ENCODE measurements at places on chromosomes 3 and 15.
A peak's percentile ranks its signal among the peaks of the same experiment; 100 is the strongest.

GRCh38 chr3:40018369-40018768 is 209.0 kb downstream of the MYRIP start:
- DNase-seq: no peak

GRCh38 chr3:144221761-144222160 is 250.1 kb downstream of the DIPK2A start:
- DNase-seq: no peak

- DNase-seq: no peak
Observed at GRCh38 chr3:172101107-172101506, 61.7 kb downstream of the FNDC3B start.

- no peak for DNase-seq
Observed at GRCh38 chr3:127273206-127273605, 14.6 kb downstream of the PRR20G start.

GRCh38 chr3:14236902-14237301 is 58.3 kb downstream of the LSM3 start:
- no peak for DNase-seq

DNA sequence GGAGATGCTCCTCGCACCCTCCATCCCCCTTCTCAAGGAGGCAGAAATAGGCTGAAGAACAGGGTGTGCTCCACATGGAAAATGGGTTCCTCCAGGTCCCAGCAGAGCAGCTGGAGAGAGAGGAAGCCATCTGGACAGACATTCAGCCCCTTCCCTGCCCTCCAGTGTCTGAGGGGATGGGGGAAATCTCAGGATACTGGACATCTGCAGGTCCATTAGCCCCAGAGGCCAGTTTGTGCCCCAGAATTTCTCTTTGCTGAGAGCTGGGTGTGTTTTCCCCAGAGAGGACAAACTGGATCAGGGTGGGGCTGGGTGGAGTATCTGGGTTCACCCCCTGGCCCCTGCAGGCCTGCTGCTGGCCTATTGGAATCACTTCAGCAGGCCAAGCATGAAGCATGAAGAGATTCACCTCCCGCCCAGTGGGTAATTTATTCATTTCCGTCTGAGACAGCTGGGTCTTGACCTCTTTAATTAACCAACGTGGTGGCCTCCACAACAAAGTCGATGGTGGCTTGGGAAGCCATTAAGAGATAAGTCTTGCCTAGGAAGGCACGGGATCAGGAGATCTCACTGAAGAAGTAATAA is 4.6 kb downstream of the FAM3D start:
- no peak for DNase-seq

GRCh38 chr3:53155760-53156159 is 5.2 kb upstream of the PRKCD start:
- no peak for DNase-seq

GRCh38 chr3:54198556-54198955 is 76.2 kb downstream of the CACNA2D3 start:
- no peak for DNase-seq

- no peak for DNase-seq
Observed at GRCh38 chr15:90174140-90174875, 26.8 kb upstream of the SEMA4B start.

DNA sequence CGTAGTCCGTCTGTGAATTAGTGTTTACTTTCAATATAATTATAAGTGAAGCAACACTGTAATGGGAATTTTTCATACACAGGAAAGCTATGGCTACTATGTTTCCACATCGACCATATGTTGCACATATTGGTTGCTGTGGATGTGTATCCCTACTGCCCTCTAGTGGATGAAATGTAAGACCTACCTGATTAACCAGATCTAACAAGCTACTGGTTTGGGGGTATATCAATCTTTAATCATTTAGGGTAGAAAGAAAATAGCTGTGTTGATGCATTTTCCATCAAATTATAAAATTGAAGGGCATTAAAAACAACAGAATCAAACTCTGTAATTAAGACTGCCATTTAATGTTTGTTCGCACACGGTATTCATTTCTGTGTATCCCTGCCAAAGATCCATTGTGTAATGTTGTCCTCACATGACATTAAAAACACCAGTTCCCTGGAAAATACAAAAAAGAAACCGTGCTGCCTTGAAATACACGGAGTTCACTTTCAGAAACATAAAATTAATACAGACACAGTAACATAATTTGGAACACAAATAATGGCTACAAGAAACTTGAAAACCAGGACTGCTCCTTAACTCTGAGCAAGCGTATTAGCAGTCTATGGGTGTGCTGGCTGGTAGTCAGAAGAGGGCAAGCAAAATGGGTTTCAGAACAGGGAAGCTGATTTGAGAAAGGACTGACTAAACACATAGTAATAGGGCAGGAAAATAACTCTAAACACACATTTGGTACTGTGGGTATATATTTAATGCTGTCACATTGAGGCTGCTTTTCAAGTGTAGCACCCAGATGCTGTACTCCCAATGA is 125.1 kb downstream of the TIGIT start:
- DNase-seq: no peak

- no peak for DNase-seq
Observed at GRCh38 chr3:10839167-10839566, 23.1 kb downstream of the SLC6A11 start.

DNA sequence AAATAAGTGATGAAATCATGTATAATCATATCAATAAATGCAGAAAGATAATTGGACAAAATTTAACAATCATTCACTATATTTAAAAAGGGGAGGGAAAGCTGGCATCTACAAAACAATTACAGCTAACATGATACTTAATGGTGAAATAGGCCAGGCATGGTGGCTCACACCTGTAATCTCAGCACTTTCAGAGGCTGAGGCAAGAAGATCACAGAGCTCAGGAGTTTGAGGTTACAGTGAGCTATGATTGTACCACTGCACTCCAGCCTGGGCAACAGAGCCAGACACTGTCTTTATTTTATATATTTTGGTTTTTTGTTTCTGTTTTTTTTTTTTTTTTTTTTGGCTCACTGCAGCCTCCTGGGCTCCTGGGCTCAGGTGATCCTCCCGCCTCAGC is 12.1 kb downstream of the EDC3 start:
- DNase-seq: no peak

- DNase-seq: no peak
Observed at GRCh38 chr3:109023167-109023566, 69.5 kb upstream of the GUCA1C start.

GRCh38 chr3:14126017-14126886 is 1.4 kb downstream of the TMEM43 start:
- no peak for DNase-seq

DNA sequence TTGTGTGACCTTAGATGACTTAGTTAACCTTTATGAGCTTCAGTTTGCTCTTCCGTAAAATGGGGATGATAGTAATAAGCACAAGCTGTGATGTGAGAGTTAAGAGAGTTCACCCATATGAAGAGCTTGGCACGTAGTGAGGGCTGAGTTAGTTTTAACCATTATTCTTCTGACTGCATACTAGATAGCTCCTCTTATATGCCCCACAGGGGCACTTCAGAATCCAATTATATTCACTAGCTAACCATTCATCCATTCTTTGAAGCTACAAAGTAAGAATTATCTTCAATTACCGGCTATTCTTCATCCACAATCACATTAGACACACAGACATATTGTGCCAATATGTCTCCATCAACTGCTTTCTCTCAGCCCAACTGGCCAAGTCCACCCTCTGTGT is 159.0 kb upstream of the STT3B start:
- no peak for DNase-seq

DNA sequence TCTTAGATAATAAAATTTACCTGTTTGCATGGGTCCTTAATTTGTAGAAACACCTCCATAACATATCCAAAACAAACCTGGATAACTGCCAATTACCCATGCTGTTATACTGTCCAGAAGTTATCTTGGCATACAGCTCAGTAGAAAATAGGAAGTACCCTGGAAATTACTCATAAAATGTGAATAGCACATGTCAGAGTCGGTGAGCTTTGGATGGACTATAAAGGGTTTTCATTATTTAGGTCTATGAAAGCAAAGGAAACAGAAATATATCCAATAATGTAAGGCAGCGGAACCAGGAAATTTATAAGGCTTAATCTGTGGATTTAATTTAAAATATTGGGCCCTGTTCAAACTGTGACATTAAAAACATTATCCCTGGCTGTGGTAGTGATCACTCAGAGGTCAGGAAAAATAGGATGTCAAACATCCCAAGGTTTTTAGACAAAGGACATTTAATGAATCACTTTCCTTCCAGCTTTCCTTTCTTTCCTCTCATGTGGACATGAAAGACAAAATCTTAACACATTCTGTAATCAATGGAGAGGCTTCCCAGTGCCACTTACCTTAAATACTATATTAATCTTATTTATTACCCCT is 459.0 kb upstream of the DPH6 start:
- no peak for DNase-seq

GRCh38 chr15:27623149-27623548 is 476.0 kb downstream of the OCA2 start:
- DNase-seq: no peak

DNA sequence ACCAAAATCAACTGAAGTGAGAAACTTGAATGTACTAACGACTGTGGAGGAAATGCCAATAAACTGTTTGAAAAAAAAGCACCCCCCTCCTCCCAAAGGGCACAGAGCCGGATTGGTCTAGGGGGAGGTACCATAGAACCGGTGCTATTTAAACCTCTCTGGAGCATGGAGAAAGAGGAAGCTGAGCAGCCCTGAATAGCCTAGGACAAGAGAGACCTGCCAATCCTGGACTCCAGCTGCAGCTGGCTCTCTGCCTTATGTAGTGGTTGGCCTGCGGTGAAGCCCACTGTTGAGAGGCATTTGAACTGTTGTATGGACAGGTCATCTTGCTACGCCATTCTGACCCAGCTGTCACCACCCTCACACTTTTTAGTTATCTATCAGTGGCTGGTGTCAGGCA is 1.5 kb upstream of the SH3GL3 start:
- DNase-seq: no peak

DNA sequence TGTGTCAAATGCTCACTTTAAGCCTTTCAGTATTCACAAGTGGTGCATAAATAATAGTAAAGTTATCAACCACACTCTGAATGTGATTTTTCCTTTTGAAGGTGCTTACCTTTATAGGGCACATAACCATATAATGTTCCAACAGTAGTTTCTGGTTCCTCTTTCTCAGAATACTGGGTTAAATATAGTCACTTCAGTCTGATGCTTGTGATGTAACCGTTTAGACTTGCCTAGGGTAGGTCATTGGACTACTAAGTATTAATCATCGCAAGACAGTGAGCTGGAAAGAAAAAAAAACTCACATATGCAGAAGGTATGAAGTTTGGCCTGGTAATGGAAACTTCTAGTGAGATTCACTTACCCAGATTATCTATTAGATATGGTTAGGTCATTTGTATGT is 1.9 kb downstream of the KBTBD8 start:
- DNase-seq: no peak

GRCh38 chr3:168116279-168116678 is 20.6 kb upstream of the GOLIM4 start:
- DNase-seq: no peak

DNA sequence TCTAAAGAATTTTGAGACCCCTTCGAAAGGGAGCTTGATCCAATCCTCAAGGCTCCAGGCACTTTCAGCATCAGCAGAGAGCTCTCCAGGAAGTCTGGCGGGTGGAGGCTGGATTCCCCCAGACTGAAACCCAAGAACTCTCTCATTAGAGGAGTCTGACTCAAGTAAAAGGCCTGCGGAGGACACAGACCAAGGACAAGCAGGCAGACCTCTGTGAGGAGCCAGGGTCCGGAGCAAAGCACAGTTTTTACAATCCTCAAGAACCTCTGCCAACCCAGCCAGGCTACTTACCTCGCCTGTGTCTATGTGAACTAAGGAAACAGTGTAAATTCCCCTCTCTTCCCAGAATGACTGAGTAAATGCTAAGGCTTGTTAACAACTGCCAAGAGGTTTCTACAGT is 86.2 kb downstream of the FBN1 start:
- no peak for DNase-seq

- no peak for DNase-seq
Observed at GRCh38 chr15:38682861-38683260, 118.2 kb upstream of the RASGRP1 start.

DNA sequence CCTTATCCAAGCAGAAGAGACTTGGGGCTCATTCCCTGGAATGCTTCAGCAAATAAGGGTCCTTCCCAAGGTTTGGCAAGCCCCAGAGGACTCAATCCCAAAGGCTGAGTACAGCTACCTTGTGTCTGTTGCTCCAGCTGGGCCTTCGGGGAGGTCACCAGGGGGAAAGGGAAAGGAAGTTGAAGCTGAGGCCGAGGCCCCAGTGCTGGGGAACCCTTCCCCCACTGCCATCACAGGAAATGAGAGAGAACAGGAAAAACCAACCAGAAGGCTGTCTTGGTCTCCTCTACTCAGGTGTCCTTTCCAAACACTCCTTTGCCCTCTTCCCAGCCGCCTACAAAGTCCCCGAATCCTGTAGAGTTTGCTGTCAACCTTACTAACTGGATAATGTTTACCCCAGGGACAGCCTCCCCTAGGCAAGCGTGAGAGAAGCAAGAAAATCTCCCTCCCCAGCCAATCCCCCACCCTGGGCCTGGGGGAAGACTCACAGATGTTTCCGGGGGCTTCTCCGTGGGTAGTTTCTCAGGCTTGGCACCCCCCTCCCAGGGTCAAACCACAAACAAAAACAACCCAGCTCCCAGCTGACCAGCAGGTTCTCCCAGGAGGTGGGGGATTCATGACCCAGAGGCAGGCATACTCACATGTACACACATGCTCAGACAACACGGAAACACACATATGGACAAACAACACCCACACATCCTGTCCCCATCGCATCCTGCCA is 5.5 kb downstream of the CSRNP1 start:
- DNase-seq: peak; percentile 49

DNA sequence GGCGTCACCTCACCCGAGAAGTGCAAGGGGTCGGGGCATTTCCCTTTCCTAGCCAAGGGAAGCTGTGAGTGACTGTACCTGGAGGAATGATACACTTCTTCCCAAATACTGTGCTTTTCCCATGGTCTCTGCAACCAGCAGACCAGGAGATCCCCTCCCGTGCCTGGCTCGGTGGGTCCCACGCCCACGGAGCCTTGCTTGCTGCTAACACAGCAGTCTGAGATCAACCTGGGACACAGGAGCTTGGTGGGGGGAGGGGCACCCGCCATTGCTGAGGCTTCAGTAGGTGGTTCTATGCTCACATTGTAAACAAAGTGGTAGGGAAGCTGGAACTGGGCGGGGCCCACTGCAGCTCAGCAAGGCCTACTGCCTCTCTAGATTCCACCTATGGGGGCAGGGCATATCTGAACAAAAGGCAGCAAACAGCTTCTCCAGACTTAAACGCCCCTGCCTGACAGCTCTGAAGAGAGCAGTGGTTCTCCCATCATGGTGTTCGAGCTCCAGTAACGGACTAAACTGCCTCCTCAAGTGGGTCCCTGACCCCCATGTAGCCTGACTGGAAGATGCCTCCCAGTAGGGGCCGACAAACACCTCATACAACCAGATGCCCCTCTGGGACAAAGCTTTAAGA is 31.4 kb upstream of the ABHD5 start:
- no peak for DNase-seq

GRCh38 chr3:147425388-147425850 is 16.3 kb downstream of the ZIC1 start:
- DNase-seq: no peak

GRCh38 chr3:180188512-180189309 is 152.0 kb upstream of the PEX5L start:
- DNase-seq: no peak
